Left ventricle myocardium inferior (tissue), 1 donor: ENCODE measurements at places on chromosomes 4 and X. TPM values are rescaled to one million over a fixed set of nuclear protein-coding genes. Genes with fewer than 3 reads are reported as not detected.
A peak's percentile ranks its signal among the peaks of the same experiment; 100 is the strongest.

Gene SMARCAD1
- 9.5 TPM for total RNA-seq

Gene MRPL1
- 50.8 TPM for total RNA-seq

Gene MGAT4D
- not detected for total RNA-seq

- no peaks in the 10 kb centered on the region for H3K4me1 ChIP-seq
- H3K27me3 ChIP-seq, result no peaks in the 10 kb centered on the region
- no peak for DNase-seq
- H3K36me3 ChIP-seq, result no peaks in the 10 kb centered on the region
- H3K4me3 ChIP-seq, result no peak overlapping the region
These were observed 1724.3 kb upstream of the TENM3 start for GRCh38 chr4:180518906-180519305.

DNA sequence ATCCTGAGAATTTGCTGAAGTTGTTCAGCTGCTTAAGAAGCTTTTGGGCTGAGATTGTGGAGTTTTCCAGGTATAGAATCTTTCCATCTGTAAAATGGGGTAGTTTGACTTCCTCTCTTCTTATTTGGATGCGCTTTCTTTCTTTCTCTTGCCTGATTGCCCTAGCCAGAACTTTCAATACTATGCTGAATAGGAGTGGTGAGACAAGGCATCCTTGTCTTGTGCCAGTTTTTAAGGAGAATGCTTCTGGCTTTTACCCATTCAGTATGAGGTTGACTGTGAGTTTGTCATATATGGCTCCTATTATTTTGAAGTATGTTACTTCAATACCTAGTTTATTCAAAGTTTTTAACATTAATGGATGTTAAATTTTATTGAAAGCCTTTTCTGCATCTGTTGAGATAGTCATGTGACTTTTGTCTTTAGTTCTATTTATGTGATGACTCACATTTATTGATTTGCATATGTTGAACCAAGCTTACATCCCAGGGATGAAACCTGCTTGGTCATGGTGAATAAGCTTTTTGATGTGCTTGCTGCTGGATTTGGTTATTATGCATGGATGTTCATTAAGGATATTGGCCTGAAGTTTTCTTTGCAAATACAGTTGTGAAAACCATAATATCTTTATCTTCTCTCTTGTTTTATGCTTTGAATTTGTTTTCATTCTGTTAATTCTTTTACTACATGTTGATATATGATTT, 573.8 kb upstream of the NDST4 start:
- H3K4me3 ChIP-seq, result no peak overlapping the region
- H3K27ac ChIP-seq, result no peak overlapping the region
- H3K4me1 ChIP-seq, result no peaks in the 10 kb centered on the region
- H3K27me3 ChIP-seq, result no peaks in the 10 kb centered on the region
- DNase-seq, result no peak

DNA sequence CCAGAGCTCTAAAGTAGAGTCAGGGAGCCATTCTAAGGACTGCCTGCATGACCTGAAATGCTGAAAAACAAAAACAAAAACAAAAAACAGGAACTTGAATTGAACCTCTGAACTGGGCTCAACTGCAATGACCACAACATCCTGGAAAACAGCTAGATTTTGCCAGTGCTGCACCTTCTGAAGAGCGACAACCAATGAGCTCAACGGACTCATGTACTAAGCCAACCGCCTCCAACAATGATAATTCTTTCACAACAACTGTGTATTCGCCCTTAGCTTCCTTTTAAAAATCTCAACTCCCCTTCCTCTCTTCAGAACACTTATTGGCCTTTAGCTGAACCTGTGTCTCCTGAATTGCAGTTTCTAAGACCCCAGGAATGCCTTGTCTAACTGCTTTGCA, 69.8 kb downstream of the HAUS3 start:
- no peak for DNase-seq
- H3K27ac ChIP-seq, result no peak overlapping the region
- H3K36me3 ChIP-seq, result peaks cover 8% of the 10 kb centered on the region
- H3K27me3 ChIP-seq, result no peaks in the 10 kb centered on the region
- no peak overlapping the region for H3K4me3 ChIP-seq

- H3K4me3 ChIP-seq, result no peak overlapping the region
- no peak for DNase-seq
- no peaks in the 10 kb centered on the region for H3K4me1 ChIP-seq
- no peaks in the 10 kb centered on the region for H3K27me3 ChIP-seq
These were observed 28.7 kb downstream of the RS1 start for GRCh38 chrX:18643243-18643642.

DNA sequence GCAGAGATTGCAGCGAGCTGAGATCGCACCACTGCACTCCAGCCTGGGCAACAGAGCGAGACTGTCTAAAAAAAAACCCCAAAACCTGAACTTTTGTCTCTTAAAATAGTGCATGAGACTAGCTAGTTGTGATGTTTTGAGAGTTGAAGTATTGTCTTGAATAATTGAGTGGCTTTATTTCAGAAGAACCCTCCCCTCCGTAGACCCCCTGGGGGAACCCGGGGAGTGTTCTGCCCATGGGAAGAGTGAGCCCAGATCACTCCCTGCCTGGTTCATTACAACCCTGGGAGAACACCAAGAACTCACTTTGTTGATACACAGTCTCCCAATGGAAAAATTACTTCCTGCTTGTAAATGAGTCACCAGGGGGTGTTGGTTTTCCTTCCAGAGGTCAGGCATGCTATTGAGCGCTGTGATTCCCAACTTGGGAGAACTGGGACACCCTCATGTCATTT, 65.3 kb upstream of the SHISA3 start:
- DNase-seq, result peak; percentile 56
- H3K27ac ChIP-seq, result peak overlapping the region; percentile 80
- peaks cover 16% of the 10 kb centered on the region for H3K4me1 ChIP-seq
- no peak overlapping the region for H3K4me3 ChIP-seq

DNA sequence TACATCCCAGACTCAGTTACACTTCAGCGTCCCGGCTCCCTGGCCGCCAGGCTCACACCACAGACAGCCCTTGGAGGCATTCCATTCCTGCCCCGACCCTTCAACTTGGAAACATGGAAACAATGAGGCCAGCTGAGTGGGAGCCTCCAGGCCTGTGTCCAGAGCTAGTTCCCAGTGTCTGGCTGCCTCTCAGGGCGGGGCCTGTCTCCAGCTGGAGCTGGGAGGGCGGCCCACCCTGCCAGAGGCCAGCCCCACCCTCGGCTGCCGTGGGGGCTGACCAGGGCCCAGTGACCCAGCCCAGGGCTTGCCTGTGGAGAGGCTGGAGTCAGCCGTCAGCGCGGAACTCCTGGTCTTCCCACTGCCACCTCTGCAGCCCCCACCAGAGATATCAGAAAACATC, 37.4 kb upstream of the SPON2 start:
- peaks cover 45% of the 10 kb centered on the region for H3K36me3 ChIP-seq
- peak overlapping the region; percentile 85 for H3K27ac ChIP-seq
- peaks cover 53% of the 10 kb centered on the region for H3K4me1 ChIP-seq
- DNase-seq, result peak; percentile 88
- H3K27me3 ChIP-seq, result no peaks in the 10 kb centered on the region

GRCh38 chr4:52910115-52910514, 48.0 kb downstream of the RASL11B start:
- H3K4me3 ChIP-seq, result no peak overlapping the region
- H3K27me3 ChIP-seq, result no peaks in the 10 kb centered on the region

- H3K27ac ChIP-seq, result no peak overlapping the region
- H3K36me3 ChIP-seq, result peaks cover 6% of the 10 kb centered on the region
- no peaks in the 10 kb centered on the region for H3K4me1 ChIP-seq
- H3K4me3 ChIP-seq, result no peak overlapping the region
These were observed 607.3 kb downstream of the ANKRD50 start for GRCh38 chr4:124105212-124105611.

- H3K4me1 ChIP-seq, result no peaks in the 10 kb centered on the region
- no peak overlapping the region for H3K27ac ChIP-seq
- no peak for DNase-seq
- H3K4me3 ChIP-seq, result no peak overlapping the region
- no peaks in the 10 kb centered on the region for H3K27me3 ChIP-seq
These were observed 269.0 kb upstream of the PABPC4L start for GRCh38 chr4:134470544-134470943.

DNA sequence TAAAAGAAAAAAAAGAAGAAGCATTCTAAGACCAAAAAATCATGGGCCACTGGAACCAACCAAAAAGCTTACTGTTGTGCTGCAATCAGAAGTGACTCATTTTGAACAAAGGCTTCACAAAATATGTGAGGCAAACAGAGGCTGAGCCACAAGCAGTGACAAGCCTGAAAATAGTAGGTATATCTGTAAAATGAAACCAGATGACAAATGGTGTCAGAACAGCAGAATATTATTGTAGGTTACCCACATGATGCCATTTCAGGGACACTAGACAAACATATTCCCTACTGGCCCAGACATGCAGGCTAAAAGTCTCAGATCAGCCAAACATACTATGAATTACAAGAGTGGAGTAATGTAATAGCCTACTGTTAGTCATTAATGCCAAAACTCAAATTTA, 1301.8 kb upstream of the DIAPH2 start:
- no peaks in the 10 kb centered on the region for H3K27me3 ChIP-seq
- no peaks in the 10 kb centered on the region for H3K36me3 ChIP-seq

- H3K4me1 ChIP-seq, result peaks cover 4% of the 10 kb centered on the region
- no peak for DNase-seq
- H3K27me3 ChIP-seq, result no peaks in the 10 kb centered on the region
- no peak overlapping the region for H3K27ac ChIP-seq
These were observed 244.2 kb upstream of the GK2 start for GRCh38 chr4:79652232-79652631.

DNA sequence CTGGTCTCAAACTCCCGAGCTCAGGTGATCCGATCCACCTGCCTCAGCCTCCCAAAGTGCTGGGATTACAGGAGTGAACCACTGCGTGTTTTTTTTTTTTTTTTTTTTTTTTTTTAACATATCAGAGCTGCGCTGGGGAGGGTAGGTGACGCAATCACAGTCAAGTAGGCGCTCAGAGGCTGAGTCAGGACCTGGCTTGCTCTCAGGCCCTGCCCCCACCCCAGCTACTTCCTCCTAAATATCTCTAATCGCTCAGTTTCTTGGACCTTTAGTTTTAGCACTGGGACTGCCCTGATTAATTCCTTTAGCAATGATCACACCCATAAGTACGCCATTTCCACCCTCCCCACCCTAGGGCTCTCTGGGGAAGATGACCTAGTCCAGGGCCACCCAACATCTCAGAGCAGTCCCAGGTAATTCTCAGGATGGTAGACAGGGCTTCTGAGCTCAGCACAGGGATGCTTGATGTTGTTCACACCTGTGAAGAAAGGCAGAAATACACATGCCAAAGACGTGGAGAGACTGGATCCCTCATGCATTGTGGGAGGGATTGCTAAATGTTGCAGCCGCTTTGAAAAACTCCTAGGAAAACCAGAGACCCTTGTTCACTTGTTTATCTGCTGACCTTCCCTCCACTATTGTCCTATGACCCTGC, 50.2 kb downstream of the DDX3X start:
- no peak overlapping the region for H3K4me3 ChIP-seq
- no peak overlapping the region for H3K27ac ChIP-seq
- no peaks in the 10 kb centered on the region for H3K27me3 ChIP-seq
- H3K4me1 ChIP-seq, result no peaks in the 10 kb centered on the region
- no peaks in the 10 kb centered on the region for H3K36me3 ChIP-seq

GRCh38 chrX:3550160-3550751, 163.2 kb downstream of the PRKX start:
- H3K27ac ChIP-seq, result no peak overlapping the region
- peaks cover 4% of the 10 kb centered on the region for H3K4me1 ChIP-seq
- H3K27me3 ChIP-seq, result no peaks in the 10 kb centered on the region
- H3K4me3 ChIP-seq, result no peak overlapping the region
- DNase-seq, result no peak

- no peaks in the 10 kb centered on the region for H3K27me3 ChIP-seq
- H3K27ac ChIP-seq, result peak overlapping the region; percentile 68
- H3K4me3 ChIP-seq, result no peak overlapping the region
These were observed 8.3 kb upstream of the MAP7D3 start for GRCh38 chrX:136259543-136259942.

- no peaks in the 10 kb centered on the region for H3K36me3 ChIP-seq
- no peak overlapping the region for H3K4me3 ChIP-seq
- H3K27me3 ChIP-seq, result no peaks in the 10 kb centered on the region
- H3K27ac ChIP-seq, result no peak overlapping the region
These were observed 398.3 kb downstream of the PRDM5 start for GRCh38 chr4:120524237-120524636.

DNA sequence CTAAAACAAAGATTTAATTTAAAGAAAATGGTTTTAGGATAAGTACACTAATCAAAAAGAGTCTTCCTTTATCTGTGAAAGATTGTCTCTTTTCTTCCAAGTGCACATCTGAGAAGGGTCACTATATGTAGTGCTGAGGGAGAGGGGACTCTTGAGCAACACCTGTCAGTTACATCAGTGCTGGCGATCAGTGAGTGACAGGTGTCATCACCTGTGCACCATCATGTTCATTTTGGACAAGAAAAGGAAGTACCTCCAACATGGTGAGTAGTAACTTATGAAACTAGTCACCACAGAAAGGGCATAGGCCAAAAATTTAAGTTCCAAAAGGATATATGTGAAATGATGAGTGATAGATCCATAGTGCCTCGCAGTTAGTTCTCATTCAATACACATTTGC, 55.7 kb downstream of the MCUB start:
- no peak overlapping the region for H3K4me3 ChIP-seq
- DNase-seq, result no peak
- no peak overlapping the region for H3K27ac ChIP-seq
- no peaks in the 10 kb centered on the region for H3K27me3 ChIP-seq
- H3K4me1 ChIP-seq, result no peaks in the 10 kb centered on the region
- no peaks in the 10 kb centered on the region for H3K36me3 ChIP-seq

DNA sequence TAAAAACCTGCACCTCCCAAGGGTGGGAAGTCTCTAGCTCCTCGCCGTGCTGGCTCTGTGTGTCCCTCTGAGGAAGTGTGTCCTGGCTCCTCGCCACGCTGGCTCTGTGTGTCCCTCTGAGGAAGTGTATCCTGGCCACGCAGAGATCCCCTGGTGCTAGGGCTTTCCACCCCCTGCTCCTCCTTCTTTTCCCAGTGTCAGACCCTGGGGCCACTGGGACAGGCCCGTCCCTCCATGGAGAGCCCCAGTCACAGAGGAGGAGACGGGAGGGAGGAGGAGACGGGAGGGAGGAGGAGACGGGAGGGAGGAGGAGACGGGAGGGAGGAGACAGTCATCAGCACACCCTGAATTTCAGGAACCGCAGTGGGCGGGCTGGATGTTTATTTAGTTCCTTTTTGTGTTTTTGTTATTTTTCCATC, 53.8 kb upstream of the HGFAC start:
- H3K4me1 ChIP-seq, result peaks cover 49% of the 10 kb centered on the region
- no peaks in the 10 kb centered on the region for H3K36me3 ChIP-seq
- H3K27me3 ChIP-seq, result no peaks in the 10 kb centered on the region
- H3K27ac ChIP-seq, result peak overlapping the region; percentile 80
- DNase-seq, result peak; percentile 89

DNA sequence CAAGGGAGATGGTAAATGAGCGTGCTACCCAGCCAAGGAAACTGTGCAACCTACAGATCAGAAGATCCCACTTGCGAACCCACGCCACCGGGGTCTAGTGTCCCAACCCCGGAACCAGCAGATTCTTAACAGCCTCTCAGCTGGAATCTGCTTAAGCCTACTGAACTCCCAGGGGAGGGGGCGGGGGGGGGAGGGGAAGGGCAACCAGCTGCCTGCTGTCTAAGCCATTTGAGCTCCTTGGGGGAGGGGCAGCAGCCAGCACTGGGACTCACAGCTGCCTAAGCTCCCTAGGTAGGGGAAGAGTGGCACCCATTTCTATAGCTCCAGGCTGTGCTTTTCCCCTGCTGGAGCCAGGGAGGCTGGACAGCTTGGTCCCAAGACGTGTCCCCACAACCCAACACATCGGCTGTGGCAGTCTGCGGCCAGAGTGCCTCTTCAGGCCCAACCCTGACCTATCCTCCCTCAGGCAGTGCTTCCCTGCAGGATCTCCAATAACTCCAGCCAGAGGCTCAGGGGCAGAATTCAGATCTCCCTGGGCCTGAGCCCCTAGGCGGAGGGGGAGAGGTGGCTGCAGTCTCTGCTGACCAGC, 289.2 kb downstream of the LDB2 start:
- no peak for DNase-seq
- no peaks in the 10 kb centered on the region for H3K27me3 ChIP-seq
- no peak overlapping the region for H3K4me3 ChIP-seq
- H3K27ac ChIP-seq, result no peak overlapping the region
- H3K36me3 ChIP-seq, result no peaks in the 10 kb centered on the region
